ENCODE measurements at places on chromosomes 6 and 20.

- DNase-seq, result no peak
Measured at GRCh38 chr6:63923139-63923739, 287.6 kb downstream of the PHF3 start.

GRCh38 chr20:43238266-43238665, 48.6 kb upstream of the PTPRT start:
- no peak for DNase-seq

- no peak for DNase-seq
Measured at GRCh38 chr6:71509191-71510005, 220.8 kb downstream of the OGFRL1 start.

DNA sequence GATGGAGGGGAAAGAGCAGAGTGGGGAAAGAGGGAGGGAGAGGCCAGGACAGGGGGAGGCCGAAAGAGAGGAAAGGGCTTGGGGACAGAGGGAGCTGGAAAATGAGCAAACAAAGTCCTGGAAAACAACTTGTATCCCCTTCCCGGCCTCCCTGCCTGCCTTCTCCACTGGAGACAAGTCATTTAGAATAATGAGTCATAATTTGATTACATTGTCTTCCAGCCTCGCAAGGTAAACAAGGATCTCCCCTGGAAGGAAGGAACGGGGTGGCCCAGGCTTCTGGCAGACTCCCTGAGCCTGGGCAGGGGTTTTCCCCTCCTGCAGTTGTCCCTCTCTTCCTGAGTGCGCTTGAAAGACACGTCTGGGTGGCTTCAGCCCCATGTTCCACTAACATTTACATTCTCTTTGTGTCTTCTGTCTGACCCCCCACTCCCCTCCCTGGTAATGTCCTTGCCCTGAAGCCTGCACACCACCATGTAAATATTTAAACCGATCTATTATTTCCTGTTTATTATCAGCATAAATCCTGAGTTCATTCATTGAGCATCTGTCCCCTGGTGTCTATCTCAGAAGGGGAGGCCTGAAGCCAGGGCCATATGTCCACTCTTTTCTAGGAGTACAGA, 12.1 kb upstream of the MRPS18A start:
- DNase-seq, result no peak

- no peak for DNase-seq
Measured at GRCh38 chr6:166085500-166085899, 82.2 kb downstream of the TBXT start.

All from GM12864 (cell line).